ENCODE measurements at places on chromosomes 3 and 15.

GRCh38 chr15:77482570-77482969 is 61.9 kb downstream of the HMG20A start:
- no peak for ATAC-seq

DNA sequence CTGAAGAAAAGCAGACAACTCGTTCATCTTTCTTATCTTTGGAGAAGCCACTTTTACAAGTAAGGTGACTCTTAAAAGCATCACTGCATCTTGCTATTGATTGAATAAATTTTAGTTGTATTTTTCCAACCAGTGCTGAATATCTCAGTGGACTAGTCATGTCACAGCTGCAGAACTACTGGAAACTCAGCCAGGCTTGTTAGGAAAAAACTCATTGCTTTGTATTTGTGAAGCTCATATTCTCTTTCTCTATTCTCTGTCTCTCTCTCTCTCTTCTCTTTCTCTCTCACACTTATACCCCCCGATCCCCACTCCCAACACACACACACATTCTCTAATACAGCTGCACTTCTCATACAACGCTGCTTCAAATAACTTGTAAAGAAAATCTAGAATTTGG is 104.3 kb downstream of the WDR76 start:
- no peak for ATAC-seq

DNA sequence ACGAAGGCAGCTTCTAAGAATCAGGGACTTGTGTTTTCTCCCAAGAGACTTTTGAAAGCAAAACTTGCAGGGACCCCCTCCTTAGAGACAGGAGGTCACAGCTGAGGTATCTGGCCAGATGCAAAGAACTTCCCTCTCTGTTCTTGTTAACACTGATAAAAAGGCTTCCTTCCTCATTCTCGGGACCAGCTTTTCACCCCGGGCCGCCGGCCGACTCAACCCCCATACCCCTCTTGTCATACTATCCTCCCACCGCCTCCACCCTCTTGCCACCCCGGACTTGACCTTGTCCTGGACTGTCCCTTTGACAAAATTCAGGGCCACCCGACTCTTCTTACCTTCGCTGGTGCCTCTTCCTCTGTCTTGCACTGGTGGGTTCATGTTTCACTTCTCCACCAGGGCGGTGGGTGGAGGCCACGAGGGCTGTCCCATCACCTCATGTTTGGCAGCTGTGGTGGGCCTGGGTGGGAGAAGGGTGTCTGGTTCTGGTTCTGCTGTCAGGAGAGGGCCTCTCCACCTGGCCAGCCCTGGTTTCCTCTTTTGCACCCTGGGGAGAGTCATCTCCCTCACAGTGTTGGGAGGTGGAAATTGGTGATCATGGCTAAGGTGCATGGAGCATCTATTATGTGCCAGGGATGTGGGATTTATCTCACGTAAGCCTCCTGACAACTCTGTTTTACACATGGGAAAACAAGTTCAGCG is 32.5 kb downstream of the BHLHE40 start:
- ATAC-seq: peak; percentile 88

DNA sequence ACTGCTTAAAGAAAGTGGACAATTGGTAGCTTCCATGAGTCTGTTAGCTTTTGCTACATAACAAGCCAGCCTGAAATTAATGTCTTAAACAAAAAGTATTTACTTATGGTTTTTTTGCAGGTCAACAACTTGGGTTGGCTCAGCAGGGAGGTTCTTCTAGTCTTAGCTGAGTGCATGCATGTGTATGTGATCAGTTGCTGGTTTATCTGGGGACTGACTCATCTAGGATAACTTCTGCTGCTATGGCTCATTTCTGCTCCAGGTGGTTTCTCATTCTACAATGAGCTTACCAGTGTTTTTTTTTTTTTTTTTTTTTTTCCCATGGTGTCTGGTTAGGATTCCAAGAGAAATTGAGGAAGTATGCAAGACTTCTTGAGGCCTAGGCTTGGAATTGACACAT is 244.7 kb downstream of the NSUN3 start:
- no peak for ATAC-seq

GRCh38 chr15:73631915-73632669 is 1.1 kb downstream of the NPTN start:
- ATAC-seq: no peak

DNA sequence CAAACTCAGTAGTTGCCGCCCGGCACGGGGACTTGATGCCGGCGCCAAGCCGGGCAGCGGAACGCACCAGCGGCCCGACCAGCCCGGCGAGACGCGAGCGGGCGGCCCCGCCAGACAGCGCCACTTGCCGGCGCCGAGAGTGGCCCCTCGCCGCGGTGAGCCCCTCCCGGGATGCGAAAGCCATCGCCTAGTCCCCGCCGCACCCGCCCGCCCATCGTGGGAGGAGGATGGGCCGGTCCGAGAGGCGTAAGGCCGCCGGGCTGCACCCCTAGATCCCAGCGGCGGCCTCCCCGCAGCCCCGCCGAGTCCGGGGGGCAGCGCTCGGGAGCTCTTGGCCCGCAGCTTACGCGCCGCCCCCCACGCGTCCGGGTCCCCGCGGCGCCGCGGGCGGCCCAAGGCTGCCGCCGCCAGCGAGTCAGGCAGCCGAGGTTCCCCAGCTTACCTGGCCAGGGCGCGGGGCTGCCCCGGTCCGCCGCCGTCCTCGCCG is 609 bp downstream of the GOLGA8A start:
- ATAC-seq: peak; percentile 79

GRCh38 chr3:153830552-153830951 is 290.6 kb upstream of the ARHGEF26 start:
- ATAC-seq: no peak

DNA sequence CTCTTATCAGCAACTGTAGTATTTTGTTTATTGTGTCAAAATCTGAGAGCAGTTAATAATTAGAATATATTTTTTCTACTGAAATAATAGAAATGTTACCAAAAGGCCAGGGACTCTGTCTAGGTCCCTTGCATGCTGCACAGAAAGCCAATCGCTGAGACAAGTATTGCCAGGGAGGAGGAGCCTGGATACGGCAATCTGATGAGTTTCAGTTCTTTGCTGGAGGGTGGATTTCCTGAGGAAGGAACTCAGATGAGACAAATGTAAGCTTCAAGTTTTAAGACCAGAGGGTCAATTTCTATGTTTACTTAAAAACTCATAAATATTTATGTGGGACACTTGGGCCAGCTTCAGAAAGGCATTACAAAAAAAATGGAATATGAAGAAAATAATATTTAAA is 252.2 kb downstream of the GABRG3 start:
- ATAC-seq: no peak

DNA sequence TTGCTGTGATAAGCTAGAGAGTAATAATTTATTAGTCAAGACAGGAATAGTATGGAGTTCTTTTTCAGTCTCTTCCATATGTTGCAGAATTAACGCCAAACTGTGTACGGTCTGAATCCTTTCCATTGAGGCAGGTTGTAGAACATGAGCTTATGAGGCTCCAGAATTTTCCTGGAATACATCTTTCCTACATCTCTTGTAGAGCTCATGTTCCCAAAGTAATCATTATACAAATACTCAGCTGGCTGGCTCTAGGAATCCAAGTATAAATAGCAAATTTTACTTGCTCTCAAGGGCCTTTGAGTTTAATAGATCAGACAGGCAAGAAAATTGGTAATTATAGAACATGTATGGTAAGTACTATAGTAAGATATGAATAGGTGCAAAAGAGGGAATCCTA is 419.4 kb downstream of the RBMS3 start:
- no peak for ATAC-seq

- ATAC-seq: no peak
Observed at GRCh38 chr3:187263270-187263669, 28.3 kb downstream of the MASP1 start.

DNA sequence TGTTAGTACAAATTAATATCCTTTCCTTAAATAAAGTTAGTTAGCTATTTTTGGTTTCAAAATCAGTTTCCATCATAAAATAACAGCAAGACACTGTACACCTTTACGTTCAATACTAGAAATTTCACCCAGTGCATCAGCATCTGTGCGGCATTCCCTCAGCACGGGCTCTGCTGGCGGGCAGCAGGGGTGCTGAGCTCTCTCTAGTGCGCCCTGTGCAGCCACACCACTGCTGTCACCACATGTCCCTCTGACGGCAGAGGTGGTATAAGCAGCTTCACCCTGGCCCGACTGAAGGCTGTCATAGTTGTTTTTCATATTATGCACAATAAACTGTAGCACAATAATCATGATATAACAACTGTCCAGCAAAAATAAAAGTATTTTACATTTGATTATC is 35.4 kb downstream of the FAN1 start:
- ATAC-seq: no peak

DNA sequence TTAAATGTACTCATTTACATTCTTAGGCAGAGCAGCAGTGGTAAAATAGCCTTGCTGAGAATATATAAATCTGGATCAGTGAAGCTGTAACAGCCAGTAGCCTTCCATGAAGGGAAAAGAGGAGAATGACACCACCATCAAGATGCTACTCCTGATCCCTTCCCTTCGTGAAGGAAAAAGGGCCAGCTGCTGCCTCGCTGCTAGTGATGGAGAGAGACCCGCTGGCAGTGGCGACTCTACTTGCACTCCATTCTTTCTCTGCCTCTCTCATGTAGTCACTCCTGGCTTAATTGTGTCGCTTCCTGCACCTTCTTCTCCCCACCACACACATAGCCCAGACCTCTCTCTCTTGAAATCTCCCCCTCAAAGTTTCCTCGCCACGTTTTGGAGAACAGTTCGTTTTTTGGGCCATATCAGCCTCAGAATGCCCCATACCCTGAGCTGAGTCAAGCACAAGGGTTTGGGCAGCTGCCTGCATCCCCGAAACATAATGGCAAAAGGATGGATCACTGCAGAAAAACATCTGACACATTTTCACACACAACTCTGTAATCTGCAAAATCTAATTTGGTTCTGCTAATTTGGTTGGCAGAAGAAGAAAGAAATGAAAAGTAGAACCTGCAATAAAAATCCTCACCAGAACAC is 460.3 kb upstream of the IL12A start:
- ATAC-seq: no peak

GRCh38 chr3:23438657-23439056 is 235.5 kb downstream of the UBE2E2 start:
- ATAC-seq: no peak

DNA sequence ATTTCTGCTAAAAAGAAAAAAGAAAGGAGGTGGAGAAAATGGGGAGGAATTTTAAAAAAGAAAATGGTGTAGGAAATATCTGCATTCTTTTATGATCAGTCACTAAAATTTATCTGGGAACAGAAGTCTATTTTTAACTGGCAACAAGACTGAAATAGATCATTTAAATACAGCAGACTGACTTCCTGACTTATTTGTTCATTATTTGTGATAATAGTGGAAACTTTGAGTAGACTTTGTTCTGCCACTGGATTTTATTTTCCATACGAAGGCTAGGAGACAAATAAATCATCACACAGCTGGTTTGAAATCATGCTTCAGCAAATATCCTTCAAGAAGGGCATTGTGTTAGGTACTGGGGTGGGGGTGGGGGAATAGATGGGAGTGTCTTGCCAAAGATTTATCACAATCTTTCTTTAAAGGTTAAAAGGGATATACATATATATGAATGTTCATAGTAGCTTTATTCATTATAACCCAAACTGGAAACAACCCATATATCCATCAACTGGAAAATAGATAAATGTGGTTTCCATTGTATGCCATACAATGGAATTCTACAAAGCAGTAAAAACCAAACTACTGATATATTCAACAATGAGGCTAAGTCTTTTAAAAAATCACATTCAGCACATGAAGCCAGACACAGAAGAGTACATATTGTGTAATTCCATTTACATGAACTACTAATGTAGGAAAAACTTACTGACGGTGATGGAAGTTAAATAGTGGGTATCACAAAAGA is 4.7 kb upstream of the CLASP2 start:
- no peak for ATAC-seq

- ATAC-seq: no peak
Observed at GRCh38 chr3:179289295-179289694, 33.5 kb upstream of the ZNF639 start.

DNA sequence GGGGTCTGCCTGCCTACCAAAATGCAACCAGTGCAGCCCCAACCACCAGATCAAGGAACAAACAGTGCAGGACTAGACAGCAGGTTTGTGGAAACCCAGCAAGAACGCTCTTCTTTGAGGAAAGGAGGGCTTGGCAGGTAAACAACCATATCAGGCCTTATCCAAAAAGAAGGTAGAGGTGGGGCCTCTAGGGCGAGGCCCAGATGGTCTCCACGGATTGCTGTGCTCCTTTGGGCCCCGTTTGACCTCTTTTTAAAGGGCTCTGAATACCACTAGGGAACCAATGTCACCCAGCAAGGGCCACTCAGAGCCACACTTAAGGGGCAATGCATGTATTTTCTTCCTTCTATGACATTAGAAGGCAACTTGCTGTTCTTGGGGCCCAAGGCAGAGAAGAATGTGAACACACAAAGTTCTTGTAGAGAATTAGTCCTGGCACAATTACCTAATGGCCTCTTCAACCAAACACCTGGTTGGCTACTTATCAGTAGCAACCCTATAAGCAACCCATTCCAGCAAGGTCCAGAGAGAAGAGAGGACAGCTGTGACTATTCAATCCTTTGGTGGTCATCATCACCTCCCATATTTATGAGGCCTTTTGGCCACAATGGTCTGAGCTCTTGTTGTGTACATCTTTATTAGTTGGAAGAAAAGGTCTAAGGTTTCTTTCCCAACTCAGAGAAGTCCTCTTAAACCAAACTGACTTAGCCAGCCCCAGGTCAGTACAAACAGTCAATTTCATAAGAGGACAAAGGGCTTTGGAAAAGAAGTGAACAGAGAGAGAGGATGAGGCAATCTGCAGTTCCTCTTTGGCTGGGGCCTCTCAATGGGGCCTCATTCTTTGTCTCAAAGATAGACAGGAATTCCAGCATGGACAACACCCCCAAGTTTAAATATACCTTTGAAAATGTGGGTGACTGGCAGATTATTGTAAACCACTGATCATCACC is 36.0 kb downstream of the FOXP1 start:
- no peak for ATAC-seq

DNA sequence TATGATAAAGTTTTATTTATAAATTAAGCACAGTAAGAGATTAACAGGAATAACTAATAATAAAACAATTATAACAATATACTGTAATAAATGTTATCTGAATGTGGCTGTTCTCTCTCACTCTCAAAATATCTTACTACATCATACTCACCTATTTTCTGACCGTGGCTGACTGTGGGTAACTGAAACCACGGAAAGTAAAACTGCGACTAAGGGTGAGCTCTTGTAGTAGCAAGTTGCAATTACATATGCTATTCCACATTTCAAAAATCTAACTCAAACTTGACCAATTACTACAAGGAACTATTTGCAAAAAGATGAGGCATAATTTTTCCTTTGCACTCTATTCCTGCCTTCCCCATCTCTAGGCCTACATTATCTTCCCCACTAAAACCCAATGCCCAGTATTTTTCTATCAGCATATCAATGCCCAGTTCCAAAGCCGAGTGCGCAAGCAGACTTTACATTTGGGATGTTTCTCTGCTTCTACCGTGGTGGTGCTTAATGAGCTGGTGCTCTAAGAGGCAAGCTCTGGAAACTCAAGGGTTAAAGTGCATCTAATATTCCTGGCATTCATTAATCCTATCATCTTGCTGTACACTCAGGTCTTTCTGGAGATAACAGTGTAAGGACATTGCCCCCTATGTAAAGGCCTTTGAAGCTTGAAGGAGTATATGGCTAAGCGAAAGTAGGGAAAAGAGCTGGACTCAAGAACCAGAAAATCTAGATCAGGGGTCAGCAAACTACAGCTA is 6.7 kb downstream of the PCYT1A start:
- no peak for ATAC-seq
